EL (cell line): ENCODE measurements at places on chromosomes 6 and 20.

DNA sequence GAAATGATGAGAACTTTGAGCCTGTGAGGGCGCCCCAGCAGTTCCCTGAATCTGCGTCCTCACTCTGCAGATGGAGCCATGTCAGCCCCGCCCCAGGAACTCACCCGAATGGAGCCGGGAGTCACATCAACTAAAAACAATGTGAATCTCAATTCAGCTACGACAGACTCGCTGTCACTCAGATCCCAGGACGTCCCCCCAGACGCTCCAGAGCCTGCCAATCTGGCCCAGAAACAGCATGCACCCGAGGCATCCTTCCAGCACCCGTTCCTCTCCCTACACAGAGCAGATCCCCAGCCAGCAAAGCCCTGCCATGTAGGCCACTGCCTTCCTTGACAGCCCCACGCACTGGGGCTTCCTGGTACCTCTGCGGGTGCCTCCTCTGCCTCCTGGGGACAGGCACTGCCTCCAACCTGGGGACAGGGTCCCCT is 248.0 kb downstream of the TTLL2 start:
- no peak for DNase-seq

DNA sequence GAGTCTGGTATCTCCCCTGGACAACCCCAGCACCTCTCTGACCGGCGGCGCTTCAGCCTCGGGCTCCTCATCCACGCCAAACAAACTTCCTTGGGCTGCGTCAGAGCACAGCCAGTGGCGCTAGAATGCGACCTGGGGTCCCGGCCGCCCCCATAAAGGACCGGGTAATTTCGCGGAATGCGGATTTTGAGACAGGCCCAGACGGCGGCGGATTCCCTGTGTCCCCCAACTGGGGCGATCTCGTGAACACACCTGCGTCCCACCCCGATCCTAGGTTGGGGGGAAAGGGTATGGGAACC is 1.6 kb downstream of the FOXP4 start:
- no peak for DNase-seq

DNA sequence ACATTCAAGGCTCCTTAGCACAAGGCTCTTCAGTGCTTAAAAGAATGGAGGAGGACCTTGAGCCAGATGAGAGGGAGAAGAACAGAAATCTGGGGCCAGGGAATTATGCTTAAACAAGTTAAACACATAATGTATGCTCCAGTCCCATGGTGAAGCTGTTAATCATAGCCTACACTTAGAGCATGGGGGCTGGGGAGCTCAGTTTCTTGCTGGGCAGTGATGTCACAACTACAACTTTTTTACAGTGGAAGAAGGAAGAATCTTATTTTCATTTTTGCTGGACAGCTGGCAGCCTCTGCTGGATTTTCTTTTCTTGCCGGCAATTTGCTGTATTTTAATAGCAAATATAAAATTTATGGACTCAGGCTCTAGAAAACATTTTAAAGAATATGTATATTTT is 432.5 kb downstream of the CD109 start:
- DNase-seq = peak; percentile 1

DNA sequence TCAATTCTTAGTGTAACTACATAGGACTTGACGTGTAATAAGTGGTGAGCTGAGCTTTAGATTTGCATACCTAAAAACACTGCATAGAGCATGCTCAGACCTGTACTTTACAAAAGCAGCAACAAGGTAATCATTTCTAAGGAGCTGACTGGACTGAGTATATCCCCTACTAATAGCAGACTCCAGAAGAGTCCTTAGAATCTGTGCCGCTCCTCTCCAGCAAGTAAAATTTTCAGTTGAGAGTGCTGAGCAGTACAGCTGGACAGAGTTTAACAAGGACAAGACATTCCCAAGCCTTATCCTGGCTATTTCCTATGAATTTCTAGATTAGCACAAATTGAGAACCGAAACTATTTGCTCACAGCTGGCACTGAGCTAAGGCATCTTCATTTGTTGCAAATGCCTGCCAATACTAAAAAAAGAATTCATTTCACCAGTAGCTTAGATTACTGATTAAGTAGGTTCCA is 26.1 kb upstream of the KLHL31 start:
- no peak for DNase-seq

GRCh38 chr6:168493976-168494375 is 53.0 kb downstream of the SMOC2 start:
- no peak for DNase-seq

DNA sequence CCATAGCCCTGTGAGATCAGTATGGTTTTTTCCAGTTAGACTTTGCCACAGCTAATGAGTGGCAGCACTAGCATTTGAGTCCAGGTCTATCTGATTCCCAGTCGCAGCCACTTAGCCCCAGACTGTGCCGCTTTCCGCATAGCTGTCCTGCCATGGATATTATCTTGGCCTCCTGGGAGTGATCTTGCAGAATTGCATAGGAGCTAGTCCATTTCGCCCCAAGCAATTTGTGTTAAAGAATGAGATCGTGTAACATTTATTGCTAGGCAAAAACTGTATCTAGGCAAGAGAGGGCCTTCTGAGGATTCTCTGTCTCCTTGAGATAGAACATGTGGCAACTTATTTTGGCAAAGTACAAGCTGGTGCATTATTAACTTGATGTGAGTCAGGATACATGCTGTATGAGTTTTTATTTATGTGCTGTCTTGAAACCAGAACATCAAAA is 74.2 kb downstream of the EZR start:
- DNase-seq = no peak
